Aorta (tissue), 5 donors: ENCODE measurements at places on chromosomes 2 and 18.

- DNase-seq: no peak
Observed at GRCh38 chr18:73900106-73900835, 247.4 kb downstream of the FBXO15 start.

DNA sequence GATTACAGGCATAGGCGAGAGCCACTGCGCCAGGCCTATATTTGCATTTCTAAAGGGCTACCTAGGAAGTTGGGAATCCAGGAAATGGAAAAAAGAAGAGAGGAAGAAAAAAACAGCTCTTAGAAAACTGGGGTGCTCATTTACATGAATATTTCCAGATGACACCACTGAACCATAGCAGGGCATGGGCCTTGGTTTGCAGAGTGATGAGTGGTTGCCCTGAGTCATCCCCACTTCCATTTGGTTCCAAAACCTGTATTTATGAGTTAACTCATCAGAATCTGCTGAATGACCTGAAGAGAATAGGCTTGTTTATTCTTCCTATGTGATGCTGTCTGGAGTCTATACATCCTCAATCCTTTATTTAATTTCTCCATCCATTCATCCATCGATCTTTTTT, 36.2 kb downstream of the EHD3 start:
- no peak for DNase-seq

- DNase-seq: no peak
Observed at GRCh38 chr2:146893500-146894041, 951.3 kb upstream of the ACVR2A start.

DNA sequence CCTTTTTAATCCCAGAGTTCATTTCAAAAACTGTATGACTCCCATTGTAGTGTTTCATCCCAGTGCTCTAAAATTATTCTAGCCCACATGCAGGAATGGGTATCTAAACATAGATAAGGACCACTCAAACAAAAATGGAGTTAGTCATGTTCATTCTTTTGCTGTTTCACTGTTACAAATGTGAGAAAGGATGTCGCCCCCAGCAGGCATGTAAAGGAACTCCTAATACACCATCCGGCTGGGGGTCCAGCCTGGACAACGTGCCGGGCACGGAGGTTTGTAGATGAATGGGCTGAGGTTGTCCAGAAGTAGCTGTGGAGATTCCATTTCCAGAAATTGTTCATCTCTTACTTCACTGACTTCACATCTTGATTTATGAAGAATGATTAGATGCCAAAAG, 101.9 kb upstream of the RAB12 start:
- no peak for DNase-seq

DNA sequence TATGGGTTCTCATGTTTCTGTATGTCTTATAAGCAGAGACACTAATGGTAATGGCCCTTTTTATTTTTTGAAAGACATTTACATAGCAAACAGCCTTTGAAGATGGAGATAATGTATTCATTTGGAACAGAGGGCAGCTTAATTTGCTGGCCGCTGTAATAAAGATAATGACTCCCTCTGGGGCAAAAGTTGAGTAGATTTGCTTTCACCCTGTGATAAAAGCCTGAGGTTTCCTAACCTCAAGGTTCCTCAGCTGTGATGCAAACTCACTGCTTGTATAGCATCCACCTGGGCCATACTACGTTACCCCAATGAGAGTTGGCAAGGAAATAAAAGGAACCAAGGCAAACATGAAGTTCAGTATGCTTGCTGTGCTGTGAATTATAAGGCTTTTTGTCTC, 54.8 kb downstream of the TEX51 start:
- no peak for DNase-seq

- DNase-seq: no peak
Observed at GRCh38 chr2:206740800-206741199, 22.6 kb upstream of the DYTN start.

DNA sequence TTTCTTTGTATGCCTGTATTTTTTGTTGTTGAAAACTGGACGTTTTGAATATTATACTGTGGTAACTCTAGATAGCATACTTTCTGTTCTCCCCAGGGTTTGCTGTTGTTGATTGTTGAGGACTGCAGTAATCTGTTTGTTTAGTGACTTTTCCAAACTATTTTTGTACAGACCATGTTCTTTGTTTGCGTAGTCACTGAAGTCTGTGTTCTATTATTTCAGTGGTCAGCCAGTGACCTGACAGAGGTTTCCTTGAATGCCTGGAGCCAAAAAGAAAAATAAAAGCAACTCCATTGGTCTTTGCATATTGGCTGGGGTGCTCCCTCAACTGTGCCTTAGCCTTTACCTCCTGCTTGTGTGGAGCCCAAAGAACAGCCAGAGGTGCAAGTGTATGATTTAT, 42.7 kb upstream of the PHLPP1 start:
- no peak for DNase-seq
